ENCODE measurements at places on chromosomes 11 and 22.

DNA sequence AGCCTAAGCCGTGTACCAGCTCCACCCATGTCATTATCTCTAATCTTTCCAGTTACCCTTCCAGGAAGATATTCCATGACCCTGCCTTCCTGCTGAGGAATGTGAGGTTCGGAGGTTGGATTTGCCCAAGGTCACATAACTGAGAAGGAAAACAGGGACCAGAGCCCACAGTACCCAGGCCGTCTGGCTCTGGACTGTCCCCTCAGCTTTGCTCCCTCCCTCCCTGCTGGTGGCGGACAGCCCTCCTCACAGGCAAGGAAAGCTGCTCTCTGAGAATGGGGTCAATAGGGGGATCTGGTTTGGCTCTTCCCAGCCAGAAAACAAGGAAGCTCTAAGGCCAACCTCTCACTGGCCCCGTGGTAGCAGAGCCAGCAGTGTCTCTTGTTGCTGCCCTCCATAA is 63.3 kb downstream of the SYN3 start:
- no peak for DNase-seq

- DNase-seq = no peak
These were observed 29.5 kb upstream of the SCUBE2 start for GRCh38 chr11:9120664-9121468.

- no peak for DNase-seq
These were observed 1116.4 kb downstream of the JRKL start for GRCh38 chr11:97506076-97506759.

DNA sequence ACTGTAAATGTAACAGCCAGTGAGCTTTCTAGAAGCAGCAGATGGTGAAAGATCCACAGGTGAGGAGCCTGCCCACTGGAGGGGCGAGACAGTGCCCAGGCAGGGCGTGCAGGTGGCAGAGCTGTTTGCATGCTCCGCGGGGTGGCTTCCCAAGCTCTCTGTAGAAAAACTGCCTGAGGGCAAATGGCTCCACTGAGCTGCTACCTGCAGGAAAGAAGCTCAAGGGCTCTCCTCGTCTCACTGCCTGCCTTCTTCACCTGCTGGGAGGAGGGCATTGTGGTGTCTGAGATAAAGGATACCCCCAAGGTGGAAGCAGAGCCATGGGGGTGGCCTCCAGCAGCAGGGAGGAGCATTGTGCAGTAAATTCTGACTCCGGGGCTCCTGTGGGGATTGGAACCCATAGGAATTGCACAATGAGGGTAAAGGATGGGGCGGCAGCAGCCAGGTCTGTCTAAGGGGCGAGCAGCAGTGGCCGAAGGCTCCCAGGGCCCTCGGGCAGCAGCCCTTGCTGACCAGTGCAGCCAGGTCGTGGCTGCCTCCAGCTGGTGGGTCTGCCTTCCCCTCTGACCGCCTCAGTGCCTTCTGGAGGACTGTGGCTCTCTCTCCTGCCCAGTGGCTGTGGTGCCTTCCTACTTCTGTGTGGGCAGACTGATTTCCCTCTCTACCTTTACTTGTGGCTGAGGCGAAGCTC is 28.0 kb upstream of the CABP7 start:
- no peak for DNase-seq

GRCh38 chr11:116368784-116369183 is 404.0 kb downstream of the BUD13 start:
- no peak for DNase-seq

GRCh38 chr22:37318364-37319109 is 36.2 kb downstream of the CYTH4 start:
- DNase-seq = no peak

GRCh38 chr11:34641456-34641855 is 20.6 kb downstream of the EHF start:
- DNase-seq = no peak

DNA sequence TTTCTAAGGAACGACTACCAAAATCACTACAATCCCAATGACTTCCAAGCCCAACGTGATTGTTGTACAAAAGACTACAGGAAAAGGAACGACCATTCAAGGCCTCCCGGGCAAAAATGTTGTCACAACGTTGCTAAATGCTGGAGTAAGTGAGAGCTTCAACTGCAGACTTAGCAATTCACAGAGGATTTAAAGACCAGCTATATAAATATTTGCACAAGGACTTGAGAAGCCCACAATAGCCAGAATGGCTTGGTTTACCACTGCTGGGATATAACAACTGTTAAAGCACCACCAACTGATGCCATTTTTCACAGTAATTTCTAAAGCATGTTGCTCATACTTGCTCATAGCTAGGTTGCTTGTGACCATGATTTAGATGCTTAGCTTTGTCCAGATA is 78.3 kb downstream of the EMSY start:
- no peak for DNase-seq

DNA sequence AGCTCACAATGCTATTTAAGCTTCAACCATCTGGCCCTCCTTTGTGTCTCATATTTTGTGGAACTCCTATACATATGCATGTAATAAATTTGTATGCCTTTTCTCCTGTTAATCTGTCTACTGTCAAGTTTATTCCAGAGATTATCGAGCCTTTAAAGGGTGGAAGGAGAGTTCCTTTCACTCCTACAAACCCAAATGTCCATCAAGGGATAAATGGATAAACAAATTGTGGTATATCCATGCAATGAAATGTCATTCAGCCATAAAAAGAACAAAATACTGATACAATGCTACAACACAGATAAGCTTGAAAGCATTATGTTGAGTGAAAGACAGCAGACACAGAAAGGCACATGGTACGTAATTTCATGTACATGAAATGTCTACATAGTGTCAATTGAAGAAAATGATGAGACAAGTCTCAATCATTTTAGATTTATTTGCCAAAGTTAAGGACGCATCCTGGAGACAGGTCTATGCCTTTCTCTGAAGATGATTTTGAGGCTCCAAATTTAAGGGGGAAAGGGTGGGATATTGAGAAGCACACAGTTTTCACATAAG is 17.7 kb upstream of the FEZ1 start:
- DNase-seq = no peak

DNA sequence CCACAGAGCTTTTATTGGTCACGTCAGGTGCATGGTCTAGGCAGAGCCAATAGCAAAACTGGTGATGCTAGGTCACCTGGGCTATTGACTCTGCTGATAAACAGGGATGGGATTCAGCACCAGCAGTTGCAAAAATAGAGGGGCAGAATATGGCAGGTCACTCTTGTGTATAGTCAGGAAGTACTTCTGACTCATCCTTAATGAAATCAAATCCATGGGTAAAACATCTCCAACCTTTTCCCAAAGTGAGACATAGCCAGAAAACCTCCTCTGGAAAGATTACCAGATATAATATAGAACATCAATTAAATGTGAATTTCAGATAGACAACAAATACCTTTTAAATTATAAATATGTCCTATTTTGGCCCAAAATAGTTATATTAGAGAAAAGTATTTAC is 383.2 kb downstream of the METTL15 start:
- DNase-seq = no peak

GRCh38 chr11:71173709-71174108 is 78.7 kb downstream of the SHANK2 start:
- no peak for DNase-seq

- DNase-seq = no peak
These were observed 104.5 kb downstream of the NXPE2 start for GRCh38 chr11:114782650-114783310.

DNA sequence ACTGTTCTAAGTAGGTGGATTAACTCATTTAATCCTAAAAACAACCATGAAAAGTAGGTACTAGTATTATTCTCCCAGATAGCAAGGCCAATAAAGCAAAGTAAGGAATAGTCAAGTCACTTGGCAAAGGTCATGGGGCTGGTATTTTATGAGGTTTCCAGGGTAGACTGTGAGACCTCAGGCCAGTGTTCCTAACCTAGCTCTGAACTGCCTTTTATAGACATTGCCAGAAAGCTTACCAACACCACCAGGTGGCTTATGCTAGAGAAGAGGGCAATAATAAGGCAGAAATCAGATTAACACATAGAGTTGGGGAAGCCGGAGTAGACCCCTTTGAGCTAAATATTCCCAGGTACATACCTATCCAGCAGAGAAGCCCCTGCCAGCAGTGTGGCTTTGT is 490.9 kb upstream of the TENM4 start:
- no peak for DNase-seq

GRCh38 chr11:66154109-66154508 is 84.0 kb downstream of the PACS1 start:
- DNase-seq = no peak

DNA sequence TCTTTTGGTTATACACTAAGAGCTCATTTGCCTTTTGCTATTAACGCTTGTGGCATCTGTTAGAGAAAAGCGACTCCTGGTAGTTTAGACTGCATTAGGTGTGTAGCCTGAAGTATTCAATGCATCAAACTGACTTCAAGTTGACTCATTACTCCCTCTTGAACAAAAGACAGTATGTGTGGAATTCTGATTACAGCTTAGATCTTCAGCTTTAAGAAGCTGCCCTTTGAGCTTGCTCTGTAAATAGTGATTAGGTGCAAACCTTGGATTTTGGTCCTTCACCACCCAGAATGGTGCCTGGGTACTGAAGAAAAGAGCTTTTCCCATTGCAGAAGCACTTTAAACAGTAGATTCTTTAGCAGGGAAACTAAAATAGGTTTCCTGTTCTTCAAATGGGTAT is 62.1 kb downstream of the FAT3 start:
- DNase-seq = no peak

GRCh38 chr11:17951685-17952388 is 61.0 kb downstream of the SERGEF start:
- DNase-seq = no peak

- DNase-seq = peak; percentile 71
These were observed 121.5 kb downstream of the ATG16L2 start for GRCh38 chr11:72935700-72936099.

DNA sequence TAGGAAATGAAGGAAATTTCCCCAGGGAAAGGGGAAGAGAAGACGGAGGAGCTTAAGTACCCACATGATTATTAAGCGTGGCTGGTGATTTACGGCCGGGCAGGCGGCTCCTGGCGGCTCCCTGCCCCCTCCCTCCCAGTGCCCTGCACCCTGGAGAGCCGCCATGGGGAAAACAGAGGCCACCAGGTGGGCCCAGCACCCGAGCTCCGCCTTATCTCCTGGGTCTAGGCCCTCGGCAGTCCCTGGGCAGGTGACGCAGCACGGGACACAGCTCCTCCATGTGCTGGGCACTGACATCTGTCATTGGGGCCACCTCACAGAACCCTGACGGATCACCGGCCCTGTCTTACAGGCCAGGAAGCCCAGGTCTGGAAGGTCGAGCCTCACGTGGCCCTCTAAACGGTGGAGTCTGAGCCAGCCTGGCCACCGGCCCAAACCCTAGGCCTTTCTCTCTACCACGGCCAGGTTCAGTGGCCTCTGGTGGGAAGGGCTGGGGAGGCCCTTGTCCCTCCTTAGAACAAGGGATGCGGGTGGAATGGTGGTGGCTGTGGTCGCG is 60.2 kb upstream of the PPARA start:
- no peak for DNase-seq

DNA sequence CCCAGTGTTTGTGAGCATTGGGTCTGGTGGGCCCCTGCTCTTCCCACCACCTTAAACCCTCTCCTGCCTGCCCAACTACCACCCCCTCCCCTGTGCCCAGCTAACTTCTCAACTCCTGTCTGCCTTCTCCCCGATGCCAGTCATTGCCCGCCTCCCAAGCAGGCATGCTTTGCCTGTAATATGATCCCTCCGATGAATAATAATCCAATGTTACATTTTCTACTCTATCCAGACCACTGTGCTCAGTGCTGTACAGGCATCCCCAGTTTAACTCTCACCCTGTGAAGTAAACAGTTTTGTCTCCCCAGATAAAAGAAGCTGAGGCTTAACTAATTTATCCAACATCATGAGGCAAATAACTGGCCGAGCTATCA is 35.5 kb upstream of the OLFML1 start:
- DNase-seq = no peak

DNA sequence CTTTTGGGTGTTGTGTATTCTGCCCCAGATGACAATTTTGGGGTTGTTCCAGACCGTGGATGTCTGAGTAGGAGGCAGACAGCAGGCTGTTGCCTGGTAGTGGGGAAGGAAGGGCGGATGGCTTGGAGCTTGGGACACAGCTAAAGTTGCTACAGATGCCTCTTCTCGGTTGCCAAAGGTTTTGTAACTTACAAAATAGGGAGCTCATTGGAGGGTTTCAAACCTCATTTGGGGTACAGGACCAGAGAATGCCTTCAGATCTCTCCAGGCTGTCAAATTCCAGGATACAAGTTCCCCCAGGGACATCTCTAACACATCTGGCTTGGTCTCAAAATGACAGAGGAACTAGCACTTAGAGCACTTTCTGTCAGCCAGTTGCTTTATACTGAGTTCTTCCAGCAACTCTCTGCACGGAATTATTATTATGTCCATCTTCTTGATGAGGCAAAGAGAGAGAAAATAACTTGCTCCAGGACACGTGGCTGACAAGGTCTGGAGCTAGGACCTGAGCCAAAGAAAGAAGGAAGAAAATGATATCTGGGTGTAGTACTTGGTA is 56.0 kb downstream of the SLC1A2 start:
- no peak for DNase-seq

GRCh38 chr22:22811016-22812009 is 76.3 kb upstream of the IGLL5 start:
- DNase-seq = no peak

DNA sequence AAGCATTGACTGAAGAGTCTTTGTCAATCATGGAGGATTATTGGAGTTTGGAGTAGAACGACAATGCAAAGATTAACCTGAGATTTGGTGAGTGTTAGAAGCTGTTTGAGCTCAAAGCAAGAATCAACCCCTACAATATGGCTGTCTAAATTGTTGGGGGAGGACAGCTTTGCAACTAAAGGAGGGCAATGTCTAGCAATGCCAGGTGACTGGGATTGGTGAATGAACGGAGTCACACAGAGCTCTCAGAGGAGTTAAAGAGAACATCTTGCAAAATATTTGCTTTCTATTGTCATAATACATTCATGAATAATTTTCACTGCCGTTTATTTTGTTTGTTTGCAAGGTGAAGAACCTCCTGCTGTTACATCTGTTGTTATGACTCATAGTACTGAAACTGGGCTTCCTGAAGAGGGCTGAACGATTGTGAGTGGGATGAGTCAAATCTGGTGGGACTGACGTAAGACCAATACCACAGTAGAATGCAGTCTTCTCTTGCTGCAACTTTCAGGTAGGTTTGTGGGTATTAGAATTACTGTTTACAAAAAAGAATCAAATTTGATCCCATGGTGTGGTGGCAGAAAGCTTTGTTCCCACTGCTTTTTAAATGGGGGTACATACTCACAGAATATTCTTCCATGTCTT is 281.9 kb downstream of the CADM1 start:
- no peak for DNase-seq

- DNase-seq = no peak
These were observed 26.6 kb upstream of the IL17RA start for GRCh38 chr22:17057959-17058814.

DNA sequence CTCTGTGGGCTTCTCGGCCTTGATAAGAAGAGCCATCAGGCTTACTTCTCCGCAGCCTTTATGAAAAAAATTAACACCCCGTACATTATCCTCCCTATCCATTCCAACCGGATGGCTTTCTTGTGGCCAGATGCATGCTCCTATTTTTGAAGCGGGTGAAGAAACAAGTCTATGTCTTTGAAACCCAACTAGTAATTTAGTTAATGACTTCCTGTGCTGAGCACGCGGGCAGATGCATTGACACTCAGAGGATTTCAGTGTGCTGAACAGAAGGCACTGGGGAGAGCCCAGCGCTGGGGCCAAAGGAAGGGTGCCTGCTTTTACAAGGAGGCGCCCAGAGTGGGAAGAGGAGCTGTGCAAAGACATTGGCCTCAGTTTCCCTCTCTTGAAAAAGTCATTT is 53.3 kb downstream of the ARHGAP8 start:
- no peak for DNase-seq

- no peak for DNase-seq
These were observed 13.7 kb downstream of the MS4A13 start for GRCh38 chr11:60528934-60529333.

GRCh38 chr11:64924910-64925284 is 408 bp downstream of the PPP2R5B start:
- DNase-seq = no peak

Data from GF-D8 (cell line).